ENCODE measurements at places on chromosomes 3 and 15.

- no peak for DNase-seq
These were observed 142.9 kb upstream of the MRPL3 start for GRCh38 chr3:131645638-131646037.

DNA sequence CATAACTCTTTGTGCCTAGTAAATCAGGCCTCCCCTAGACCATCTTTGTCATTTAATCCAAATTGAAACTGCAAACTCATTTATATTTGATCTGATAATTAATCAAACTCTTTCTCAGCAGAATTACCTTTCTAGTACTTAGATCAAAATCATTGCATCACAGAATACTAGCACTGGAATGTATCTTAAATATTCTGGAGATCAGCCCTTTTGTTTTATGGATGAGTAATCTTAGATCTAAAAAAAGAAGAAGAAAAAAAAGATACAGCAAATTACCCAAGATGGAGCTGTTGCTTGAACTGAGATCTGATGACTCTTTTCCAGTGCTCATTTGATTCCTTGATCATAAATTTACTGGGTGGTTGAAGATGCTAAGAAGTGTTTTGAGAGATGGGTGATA is 47.9 kb downstream of the NAALADL2 start:
- DNase-seq: no peak

DNA sequence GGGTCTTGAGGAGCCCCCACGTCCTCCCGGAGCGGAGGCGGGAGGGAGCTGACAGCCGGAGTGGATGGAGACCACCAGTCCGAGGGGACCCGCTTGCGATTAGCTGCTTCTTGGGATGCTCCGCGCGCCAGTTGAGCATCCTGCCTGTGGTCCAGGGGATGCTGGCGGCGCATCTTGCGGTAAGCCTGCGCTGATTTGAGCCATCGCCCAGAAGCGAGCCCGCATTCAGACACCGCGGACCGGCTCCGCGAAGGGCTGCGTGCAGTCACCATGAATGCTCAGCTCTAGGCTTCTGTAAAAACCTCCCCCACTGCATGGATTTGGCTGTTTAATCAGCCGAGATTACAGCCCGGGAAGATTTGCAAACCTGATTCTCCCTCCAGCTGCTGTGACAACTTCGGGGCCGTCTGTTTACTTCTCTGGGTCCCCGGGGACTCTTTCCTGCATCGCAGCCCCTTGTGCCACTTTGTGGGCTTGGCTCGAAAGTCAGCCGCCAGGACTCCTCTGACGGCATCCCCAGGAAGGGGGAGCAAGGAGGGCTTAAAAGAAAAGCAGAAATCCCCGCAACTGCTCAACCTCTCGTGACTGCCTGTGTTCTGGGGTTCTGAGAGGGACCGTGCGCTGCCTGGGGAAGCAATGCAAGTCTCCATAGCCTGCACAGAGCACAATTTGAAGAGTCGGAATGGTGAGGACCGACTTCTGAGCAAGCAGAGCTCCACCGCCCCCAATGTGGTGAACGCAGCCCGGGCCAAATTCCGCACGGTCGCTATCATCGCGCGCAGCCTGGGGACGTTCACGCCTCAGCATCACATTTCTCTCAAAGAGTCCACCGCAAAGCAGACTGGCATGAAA is 171.1 kb downstream of the KCNAB1 start:
- DNase-seq: peak; percentile 49

- no peak for DNase-seq
These were observed 63.2 kb upstream of the SPPL2A start for GRCh38 chr15:50828610-50829206.

DNA sequence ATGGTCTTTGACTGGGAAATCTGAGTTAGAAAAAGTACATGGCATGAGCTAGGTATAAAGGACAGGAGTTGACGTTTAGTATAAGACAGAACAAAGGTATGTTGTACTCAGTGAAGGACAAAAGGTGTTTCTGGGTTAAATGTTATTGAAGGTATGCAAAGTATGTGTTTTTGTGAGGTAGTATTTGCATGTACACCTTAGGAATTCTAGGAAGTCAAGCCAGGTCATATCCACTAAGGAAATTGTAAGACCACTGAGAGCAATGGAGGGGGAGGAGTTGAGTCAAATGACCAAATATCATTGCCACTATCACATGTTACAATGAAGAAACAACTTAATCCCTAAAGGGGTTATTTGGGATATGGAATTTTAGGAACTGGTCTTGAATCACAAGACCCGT is 24.4 kb upstream of the TGFBR2 start:
- DNase-seq: no peak

DNA sequence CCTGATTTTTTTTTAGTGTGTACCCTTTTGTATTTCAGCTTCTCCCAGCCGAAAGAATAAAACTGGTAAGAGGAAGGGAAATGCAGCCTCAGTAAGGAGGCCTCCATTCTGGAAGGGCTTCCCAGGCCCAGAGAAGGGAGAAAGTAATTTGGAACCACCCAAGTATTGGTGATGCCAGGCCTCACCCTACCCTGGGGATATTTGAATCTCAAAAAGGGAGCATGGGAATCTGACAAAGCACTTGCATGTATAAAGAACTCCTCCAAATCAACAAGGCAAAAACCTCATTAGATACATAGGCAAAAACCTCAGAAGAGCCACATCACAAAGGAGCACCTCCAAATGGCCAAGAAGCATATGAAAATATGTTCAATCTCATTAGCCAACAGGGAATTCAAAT is 68.8 kb upstream of the GLCE start:
- DNase-seq: no peak

- no peak for DNase-seq
These were observed 18.0 kb upstream of the CHMP2B start for GRCh38 chr3:87209111-87209510.

- no peak for DNase-seq
These were observed 130.8 kb downstream of the VPS13C start for GRCh38 chr15:61929452-61929851.

- DNase-seq: no peak
These were observed 70.5 kb downstream of the CHD2 start for GRCh38 chr15:92970656-92971055.

Measured in nucleus accumbens (tissue), 56 donors.